Stimulated activated CD4-positive, alpha-beta T cell treated with anti-CD3 and anti-CD28 coated beads, Interleukin-2, amount 100 ng/mL, for 24 hours (primary cell): ENCODE measurements at places on chromosomes 5 and 9.

GRCh38 chr5:179289756-179290385 lies 55.4 kb downstream of the ADAMTS2 start:
- DNase-seq = no peak

DNA sequence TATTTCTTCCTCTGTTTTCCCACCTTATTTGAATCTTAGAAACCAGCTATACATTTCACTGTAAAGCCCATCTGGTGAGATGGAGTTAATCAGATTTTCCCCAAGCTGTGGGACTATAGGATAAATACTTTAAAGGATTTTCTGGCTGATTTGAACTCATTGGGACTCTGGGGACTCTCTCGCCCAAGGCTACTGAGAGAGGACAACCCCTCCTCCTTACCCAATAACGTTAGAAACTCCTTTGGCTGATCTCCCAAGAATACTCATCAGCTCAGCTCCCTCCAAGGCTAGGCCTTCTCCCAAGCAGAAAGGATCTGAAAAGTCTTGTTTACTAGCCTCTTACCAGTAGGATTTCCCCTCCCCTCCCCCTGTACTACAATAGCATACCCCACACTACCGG lies 1.5 kb upstream of the GLRA1 start:
- no peak for DNase-seq

- DNase-seq = no peak
Measured at GRCh38 chr5:14168144-14168792, 25.1 kb downstream of the TRIO start.

GRCh38 chr5:157548513-157549282 lies 26.9 kb downstream of the ADAM19 start:
- no peak for DNase-seq

DNA sequence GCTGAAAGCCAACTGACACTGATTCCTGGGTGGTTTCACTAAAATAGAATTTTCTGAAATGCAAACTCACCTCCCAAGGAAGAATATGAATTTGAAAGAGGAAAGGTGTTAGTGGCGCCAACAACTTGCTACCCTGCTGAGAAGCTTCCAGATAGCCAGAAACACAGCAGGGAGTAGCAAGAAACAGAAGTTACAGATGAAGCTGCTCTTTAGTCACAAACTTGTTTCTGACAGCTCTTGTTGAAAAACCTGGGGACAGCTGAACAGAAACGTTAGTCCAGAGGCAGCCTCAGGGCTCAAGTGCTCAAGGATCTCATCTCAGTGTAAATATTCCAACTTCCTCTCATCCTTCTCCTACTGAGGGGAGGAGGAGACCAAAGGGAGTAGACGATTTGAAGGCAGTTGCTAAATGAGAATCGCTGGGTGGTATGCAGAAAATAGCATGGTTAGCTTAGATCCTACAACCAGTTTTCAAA lies 184.1 kb downstream of the PDE4D start:
- DNase-seq = no peak

GRCh38 chr9:108756746-108757490 lies 98.9 kb downstream of the ACTL7B start:
- DNase-seq = no peak

DNA sequence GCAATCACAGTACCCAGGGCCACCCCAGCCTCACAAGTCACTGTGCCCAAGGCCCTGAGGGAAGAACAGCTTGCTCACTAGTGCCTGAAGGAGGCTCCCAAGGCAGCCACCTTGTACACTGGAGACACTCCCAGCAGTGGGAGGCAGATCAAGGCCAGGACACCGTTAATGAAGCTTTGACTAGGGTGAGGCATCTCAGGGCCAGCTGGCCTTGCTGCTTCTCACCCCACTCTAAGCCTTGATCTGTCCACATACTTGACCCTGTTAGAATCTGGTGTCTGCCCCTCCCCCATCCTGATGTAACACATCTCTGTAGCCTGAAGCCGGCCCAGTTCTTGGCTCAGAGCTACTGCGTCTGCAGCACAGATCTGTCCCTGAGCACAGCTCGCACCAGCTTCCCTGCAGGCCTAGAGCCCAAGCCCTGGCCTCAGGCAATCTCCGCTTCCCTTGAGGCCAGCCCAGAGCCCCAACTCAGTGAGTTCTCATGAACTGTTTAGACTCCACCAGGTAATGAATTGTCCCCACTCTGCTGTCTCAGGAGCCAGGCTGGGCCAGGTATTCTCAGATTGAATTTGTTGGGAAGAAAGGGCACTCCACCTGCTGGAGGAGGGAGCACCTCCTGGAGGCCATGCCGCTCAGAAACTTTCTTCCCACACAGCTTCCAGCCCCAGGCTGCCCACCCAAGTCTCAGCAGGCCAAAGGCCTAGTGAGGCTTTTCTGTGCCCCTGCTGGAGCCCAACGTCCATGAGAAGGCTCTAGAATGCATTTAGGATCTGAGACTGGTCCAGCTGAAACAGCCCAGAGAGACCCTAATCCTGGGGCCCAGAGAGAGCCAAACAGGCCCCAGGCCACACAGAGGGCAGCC lies 13.4 kb upstream of the JADE2 start:
- DNase-seq = no peak

DNA sequence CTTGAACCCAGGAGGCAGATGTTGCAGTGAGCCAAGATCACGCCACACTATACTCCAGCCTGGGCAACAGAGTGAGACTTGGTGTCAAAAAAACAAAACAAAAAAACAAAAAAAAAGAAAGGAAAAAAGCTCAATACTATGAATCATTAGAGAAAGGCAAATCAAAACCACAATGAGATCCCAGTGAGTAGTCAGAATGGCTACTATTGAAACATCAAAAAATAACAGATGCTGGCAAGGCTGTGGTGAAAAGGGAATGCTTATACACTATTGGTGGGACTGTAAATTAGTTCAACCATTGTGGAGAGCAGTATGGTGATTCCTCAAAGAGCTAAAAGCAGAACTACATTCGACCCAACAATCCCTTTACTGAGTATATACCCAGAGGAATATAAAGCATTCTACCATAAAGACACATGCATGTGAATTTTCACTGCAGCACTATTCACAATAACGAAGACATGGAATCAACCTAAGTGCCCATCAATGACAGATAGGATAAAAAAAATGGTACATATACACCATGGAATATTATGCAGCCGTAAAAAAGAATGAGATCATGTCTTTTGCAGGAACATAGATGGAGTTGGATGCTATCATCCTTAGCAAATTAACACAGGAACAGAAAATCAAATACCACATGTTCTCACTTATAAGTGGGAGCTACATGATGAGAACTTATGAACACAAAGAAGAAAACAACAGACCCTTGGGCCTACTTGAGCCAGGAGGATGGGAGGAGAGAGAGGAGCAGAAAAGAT lies 81.9 kb upstream of the ARRDC3 start:
- no peak for DNase-seq

GRCh38 chr5:72326306-72326649 lies 6.1 kb downstream of the PTCD2 start:
- no peak for DNase-seq

GRCh38 chr9:12980085-12980851 lies 205.4 kb downstream of the LURAP1L start:
- no peak for DNase-seq

- DNase-seq = peak; percentile 25
Measured at GRCh38 chr5:138603249-138603920, 28.2 kb upstream of the HSPA9 start.

- DNase-seq = no peak
Measured at GRCh38 chr5:35745660-35746059, 111.0 kb upstream of the IL7R start.

DNA sequence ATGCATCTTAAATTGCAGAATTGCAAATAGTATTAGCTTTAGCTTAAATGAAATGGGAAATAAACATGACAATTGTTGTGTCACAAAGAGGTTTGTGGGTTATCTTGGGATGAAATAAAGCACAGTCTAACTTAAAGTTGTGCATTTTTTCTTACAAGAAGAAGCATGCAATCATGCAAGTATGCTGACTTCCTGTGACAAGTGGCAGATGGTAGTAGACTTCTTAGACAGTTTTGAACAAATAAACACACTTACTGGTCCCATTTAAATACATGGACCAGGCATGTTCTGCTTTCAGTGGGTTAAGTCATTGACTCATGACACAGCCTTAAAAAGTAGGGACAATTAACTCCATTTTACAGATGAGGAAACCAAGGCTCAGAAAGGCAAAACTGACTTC lies 15.9 kb upstream of the C5orf63 start:
- no peak for DNase-seq

DNA sequence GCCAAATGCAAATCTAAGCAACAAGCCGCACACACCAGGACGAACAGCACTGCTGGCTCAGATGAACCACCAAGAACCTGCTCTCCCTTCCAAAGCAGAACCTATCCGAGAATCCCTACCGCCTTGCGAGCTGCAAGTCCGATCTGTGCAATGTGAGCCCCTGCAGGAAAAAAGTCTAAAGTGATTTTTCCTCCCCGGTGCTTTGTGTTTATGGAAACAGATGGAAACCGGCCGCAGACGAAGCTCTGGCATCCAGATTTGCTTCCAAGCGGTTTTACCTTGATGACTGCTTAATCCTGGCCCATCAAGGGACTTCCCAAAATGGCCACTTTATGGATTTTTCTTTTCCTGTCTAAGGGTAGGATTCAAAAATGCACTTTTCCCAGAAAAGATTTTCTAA lies 112.5 kb downstream of the VAV2 start:
- no peak for DNase-seq

DNA sequence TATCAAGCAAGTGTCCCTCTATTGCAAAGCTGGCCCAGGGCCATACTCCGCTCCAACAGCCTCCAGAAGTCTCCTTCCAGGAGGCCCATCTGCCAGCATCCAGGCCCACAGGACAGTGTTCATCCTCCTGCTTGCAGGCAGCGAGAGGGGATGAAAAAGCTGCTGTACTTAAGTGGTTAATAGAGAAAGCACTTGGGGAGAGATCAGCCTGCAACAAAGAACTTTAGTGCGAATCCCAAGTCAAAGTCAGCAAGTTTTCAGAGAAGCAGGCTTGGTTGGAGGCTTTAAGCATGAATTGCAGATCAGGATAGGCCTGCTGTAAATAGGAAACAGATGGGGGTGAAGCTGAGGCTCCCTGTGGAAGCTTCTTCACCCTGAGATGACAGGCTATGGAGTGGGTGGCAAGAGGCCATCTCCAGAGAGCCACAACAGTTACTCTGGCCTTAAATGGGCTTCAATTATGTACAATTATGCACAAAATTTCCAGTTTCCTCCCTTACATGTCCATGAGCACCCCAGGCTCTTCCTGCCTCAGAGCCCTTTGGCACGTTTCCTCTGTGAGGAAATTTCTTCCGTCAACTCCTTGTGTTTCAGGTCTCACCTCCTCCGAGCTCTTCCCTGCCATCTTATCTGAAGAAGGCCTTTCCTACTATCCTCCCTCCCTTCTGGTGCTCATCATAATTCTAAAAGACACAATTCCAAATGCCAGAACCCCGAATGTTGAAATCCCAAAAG lies 98.0 kb upstream of the NR3C1 start:
- DNase-seq = no peak

DNA sequence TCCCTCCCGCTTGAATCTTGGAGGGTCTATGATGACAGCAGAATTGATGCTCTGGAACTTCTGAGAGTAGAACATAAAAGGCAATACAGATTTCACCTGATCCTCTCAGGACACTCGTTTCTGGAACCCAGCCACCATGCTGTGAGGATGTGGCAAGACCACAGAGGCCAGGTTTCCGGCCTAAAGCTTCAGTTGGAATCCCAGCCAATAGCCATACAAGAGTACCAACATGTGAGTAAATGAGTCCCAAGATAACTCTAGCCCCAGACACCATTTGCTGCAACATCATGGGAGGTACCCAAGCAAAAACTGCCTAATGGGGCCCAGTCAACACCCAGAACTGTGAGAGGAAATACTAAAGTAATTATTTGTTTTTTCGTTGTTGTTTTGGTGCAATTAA lies 65.7 kb upstream of the MARCHF11 start:
- DNase-seq = no peak

- DNase-seq = no peak
Measured at GRCh38 chr9:73042155-73042554, 89.3 kb upstream of the ALDH1A1 start.

GRCh38 chr5:83957188-83957587 lies 236.5 kb upstream of the HAPLN1 start:
- DNase-seq = no peak

DNA sequence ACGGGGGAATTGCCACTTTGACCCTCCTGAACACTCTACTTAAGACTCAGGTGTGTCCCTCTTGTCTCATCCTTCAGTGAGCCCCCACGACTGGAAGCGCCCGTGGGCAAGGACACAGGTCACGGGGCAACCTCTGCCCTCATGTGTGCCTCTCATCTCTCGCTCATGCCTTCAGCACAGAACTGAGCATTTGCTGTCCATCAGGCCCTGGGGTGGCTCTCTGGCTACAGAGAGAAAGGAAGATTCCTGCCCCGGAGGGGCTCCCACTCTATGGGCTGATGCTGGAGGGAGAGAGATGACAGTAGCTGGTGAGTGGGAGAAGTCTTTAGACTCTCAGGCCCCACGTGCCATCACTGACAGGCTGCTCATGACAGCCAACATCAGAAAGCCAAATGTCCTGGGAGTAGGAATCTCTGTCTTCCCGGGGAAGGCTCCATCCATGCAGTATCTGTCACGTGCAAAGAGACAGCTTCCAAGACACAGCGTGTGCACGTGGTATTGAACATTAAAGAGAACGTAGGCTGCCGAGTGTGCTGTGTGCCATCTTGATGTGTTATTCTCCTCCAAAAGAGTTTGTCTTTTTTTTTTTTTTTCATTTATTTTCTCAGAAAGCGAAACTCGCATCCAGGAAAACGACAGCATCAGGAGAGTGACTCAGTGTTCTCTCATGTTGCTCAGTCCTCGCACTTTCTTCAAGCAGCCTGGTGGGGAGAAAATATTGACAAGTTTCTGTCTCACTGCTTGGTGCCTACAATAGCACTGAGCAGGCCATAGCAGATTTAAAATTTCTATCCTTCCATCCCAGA lies 190.5 kb downstream of the GAS1 start:
- DNase-seq = no peak

GRCh38 chr5:38672059-38672788 lies 115.8 kb upstream of the LIFR start:
- DNase-seq = no peak

DNA sequence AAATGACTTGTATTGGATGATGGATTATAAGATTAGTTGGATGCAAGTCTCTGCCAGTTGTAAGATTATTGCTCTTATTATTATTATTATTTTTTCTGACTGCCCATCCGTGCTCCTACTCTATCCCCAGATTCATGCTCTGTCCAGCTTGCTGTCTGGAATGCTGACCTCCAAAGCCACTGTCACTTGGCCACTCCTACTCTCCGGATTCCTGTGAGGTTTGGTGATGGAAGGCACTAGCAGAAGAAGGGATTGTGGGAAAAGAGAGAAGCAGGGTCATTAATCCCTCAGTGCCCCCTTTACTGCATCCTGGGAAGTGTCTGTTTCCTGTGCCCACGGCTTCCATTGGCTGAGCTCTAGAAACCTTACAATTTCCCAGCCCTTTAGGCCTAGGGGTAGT lies 76.3 kb upstream of the IL12B start:
- no peak for DNase-seq

GRCh38 chr5:6140219-6140618 lies 238.1 kb downstream of the MED10 start:
- no peak for DNase-seq

DNA sequence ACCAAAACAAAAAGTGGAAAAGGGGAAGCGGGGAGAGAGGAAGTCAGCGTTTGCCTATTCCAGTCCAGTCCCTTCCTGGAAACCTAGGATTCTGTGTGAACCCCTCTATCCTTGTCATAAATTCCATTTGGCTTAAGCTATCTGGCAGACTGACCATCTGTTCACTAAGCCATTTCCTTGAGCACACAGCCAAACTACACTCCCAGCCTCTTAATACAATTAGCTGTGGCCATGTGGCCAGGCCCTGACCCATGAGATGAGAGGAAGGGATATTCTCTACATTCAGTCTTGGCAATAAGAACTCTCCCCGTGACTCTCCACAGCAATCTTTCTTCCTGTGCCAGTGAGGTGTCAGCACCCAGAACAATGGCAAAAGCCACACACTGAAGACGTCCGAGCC lies 424.8 kb downstream of the TLE1 start:
- no peak for DNase-seq
